NCI-H1436 (cell line): ENCODE measurements at places on chromosomes 3 and 15.

DNA sequence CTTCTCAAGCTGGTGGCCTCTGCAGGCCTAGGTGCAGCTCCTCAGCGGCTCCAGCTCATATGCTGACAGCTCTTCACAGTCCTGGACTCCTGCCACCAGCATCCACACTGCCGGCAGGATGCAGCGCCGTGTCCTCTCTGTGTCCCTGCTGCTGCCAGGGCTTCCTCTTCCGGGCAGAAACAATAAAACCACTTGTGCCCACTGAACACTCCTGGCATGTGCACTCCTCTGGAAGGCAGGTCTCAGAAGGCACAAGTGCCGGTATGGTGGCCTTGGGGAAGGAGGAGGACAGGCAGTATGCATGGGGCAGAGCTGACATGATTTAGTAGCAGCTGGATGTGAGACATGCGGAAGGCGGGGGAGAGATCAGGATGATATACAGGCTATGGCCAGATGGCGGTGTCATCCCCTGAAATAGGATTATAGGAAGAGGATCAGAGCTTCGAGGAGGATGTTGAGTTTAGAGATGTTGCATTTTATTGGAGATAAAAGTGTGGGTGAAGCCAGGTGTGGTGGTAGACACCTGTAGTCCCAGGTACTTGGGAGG lies 7.5 kb upstream of the MAN2A2 start:
- no peak for DNase-seq

DNA sequence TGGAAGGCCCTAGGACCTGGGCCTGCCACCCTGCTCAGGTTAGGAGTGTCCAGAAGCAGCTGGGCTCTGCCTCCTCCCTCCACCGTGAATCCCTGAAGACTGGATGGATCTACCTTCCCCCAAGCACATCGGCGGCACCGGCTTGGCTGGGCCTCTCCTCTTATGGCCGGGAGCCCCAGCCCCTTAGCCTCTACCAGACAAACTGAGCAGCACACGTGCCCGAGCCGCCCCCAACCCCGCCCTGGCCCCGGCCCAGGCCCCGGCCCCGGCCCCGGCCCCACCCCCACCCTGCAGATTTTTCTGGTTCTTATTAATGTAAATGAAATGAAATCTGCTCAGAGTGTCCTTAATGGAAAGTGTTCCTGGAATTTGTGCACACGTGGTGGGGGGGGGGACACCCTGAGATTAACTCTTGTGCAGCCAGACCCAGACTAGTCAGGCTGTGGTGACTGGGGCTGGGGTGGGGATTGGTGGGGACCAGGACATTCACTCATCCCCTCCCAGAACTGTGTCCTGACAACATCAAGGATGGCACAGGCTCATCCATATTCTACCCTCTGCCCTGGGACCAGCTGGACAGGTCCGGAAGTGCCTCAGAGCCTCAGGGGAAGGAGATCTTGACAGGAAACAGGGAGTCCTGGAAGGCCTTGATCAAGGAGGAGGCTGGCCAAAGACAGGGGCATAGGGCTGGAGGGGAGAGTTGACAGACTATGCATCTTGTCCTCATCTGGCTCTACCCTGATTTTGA lies 30.9 kb upstream of the SEMA3F start:
- no peak for DNase-seq

GRCh38 chr3:41111011-41111410 lies 88.3 kb upstream of the CTNNB1 start:
- DNase-seq: no peak

DNA sequence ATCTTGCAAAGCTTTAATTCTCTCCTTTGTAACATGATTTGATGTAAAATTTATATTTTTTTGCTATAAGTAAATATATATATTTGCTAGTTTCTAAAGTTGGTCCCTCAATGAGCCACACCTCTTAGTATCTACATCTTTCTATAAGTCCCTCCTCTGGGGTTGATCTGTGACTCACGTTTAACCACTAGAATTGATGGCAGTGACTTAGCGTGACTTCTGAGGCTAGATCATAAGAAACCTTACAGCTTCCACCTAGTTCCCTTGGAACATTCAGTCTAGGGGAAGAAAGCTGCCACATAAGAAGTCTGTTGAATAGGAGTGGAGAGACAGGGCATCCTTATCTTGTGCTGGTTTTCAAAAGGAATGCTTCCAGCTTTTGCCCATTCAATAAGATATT lies 56.6 kb upstream of the TNIK start:
- DNase-seq: no peak

DNA sequence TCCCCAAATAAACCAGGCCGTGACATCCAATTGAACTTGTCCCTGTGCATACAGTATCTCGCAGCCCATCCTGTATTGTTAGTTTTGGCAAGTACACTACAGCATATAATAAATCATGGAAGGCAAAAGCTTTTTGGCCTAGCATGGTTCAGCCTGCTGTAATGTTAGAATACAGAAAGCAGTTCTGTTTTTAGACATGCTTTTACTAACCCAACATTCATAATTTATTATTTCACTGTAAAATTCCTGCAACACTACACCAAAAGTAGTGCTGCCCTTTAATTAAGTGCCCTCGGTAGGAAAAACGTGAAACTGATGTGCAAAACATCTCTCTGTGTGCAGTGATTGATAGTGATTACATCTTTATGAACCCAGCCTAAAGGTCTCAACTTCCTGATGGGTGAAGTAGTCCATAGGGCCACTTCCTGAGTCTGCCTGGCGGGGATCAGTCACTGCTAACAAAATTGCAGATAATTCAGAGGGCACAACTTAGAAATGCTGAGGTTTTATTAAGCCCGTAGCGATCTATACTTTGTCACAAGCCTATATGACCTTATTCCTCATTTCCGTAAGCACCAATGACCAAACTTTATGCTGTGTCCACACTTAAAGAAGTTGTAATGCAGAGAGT lies 227.8 kb downstream of the CDIN1 start:
- no peak for DNase-seq

- DNase-seq: no peak
Observed at GRCh38 chr15:68418611-68419161, 13.3 kb downstream of the ITGA11 start.

DNA sequence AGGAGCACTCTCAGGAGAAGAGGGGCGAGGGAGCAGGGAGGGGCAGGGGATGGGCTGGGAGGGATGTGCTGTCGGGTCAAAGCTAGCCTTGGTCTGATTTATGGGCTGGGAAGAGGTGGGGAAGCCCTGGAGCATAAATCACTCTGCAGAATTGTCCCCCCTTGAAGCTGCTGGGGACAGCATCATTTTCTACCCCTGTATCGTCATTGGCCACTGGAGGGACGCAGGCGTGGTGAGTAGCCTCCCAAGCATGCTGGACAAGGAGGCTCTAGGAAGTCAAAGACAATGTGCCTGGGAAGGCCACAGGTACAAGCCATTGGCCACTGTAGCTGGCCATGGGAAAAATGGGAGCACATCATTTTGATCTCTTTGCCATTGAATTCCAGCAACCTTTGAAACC lies 175.5 kb upstream of the CTDSPL start:
- no peak for DNase-seq

GRCh38 chr3:38985581-38985980 lies 66.2 kb downstream of the SCN11A start:
- no peak for DNase-seq

DNA sequence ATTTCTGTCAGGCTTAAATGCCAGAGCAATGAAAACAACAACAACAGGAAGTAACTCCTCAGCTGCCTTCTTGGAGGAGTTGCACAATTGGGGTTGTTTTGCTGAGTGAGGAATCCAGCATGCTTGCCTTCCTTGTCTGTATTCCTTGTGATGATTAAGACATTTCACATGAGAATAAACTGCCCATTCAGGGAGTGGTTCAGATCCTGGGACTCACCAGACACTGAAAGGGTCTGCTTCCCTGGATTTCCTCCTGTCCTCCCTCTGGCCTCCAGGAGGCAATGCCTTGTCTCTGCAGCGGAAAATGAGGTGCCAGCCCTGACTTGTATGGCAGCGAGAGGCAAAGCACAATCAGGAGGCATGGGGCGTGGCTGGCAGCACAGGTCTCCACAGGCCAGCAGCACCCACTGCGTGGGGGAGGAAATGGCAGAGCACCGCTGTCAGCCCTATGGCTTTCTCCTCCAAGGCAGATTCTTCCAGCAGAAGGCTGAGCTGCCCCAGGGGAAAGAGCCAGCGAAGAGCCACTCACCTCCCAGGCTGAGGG lies 41.5 kb downstream of the RBP2 start:
- no peak for DNase-seq

GRCh38 chr15:74788042-74788682 lies 6.3 kb downstream of the CSK start:
- DNase-seq: no peak

DNA sequence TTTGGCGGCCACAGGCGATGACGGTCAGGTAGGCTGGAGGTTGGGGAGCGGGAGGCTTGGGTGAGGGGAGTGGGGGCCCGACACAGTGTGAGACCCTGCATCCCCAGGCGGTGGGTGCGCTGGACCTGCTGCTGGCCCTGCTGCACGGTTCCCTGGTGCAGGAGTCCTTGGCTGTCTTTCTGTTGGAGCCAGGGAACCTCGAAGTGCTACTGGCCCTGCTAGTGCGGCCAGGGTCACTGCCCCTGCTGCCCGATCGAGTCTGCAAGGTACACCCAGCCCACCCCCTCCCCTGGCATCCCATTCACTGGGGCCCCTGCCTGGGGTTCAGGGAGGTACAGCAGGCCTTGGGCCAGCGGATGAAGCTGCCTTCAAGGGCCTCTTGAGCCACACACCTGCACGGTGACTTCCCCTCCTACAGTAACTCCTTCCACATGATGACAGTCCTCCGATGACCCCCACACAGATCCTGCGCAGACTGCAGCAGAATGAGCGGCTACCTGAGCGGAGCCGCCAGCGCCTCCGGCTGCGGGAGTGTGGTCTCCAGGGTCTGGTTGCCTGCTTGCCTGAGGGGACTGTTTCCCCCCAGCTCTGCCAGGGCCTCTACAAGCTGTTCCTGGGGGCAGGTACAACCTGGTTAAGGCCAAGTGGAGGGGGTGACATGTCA lies 19.5 kb downstream of the NBEAL2 start:
- DNase-seq: no peak

DNA sequence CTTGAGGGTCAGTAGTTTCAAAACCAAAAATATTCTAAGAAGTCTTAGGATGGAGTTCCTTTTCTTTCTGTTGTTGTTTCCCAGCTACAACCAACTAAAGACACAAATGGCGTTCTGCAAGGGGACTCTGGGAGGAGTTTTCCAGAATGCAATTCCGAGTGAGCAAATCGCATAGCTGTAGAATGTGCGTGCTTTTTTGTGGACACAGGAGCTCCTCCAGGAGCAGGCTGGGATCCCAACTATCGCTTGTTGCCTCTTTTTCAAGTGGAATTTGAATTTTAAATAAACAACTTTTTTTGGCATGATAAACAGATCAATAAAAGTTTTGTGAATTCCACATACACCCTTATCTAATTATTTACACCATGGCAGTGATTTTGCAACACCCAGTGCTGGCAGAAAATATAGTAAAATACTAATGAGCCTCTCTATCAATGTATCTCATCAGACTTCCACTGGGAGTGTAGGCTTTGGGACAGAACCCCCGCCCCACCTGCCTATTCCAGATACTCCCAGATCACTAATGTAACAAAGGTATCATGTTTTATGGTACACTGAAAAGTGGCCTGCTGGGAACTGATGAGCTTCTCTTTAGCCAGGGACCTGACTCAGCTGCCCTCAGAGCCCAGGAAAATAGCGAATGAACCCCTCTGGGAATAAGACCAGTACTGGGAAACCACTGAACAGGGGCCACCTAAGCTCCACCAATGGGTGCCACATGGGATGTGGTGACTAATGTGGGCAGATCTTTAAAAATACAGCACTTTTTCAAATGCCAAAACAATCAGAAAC lies 66.4 kb downstream of the LMCD1 start:
- no peak for DNase-seq

GRCh38 chr3:39279745-39280517 lies at the start of gene CX3CR1:
CX3CR1 (minus strand) TSS chr3:39280036; CDS start chr3:39266509, 13,527 bp downstream.
- no peak for DNase-seq

GRCh38 chr3:73601011-73601410 lies 23.7 kb downstream of the PDZRN3 start:
- no peak for DNase-seq

DNA sequence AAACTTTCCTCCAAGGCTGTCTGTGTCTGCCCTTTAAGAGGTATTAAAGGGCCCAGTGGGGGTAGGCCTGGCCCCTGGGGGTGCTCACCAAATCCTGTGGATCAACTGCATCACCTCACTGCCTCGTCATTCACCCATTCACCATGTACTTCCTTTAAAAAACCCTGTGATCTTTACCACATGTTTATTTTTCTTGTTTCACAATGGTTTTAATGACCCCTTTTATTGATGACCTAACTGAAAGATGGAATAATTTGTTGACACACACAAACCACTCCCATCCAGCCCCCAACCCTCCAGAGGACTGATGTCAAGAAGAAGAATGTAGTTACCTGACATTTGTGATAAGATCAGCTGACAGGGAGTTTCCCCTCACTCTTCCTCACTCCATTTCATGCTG lies 40.8 kb downstream of the KCNAB1 start:
- DNase-seq: no peak

DNA sequence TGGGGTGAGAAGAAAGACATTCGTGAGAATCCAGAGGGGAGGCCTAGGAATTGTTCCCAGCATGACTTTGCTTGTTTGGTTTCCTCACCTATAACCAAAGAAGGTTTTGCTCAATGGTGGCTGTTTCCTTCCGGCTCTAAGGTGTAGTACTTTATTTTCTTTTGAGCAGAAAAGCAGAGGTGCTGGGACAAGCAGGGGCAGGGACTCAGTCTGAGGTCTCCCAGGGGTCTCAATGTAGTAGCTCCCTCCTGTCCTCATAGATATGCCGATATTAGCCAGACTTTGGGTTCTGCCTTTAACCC lies 41.6 kb downstream of the ZBTB38 start:
- no peak for DNase-seq

DNA sequence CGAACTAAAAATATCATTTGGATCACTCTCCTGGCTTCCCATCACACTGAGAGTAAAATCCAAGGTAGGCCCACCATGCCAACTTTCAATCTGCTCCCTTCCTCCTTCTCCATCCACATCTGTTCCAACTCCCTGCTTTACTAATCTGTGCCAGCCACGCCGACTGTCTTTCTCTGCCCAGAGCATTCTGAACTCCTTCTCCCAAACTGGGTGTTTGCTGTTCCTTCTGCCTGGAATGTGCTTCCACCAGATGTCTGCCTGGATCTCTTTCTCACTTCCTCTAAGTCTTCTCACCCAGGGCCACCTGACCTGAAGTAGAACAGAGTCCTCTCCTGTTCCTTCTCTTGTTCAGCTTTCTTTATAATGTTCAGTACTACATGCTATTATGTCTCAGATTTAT lies 5.6 kb upstream of the ARL8B start:
- DNase-seq: no peak

DNA sequence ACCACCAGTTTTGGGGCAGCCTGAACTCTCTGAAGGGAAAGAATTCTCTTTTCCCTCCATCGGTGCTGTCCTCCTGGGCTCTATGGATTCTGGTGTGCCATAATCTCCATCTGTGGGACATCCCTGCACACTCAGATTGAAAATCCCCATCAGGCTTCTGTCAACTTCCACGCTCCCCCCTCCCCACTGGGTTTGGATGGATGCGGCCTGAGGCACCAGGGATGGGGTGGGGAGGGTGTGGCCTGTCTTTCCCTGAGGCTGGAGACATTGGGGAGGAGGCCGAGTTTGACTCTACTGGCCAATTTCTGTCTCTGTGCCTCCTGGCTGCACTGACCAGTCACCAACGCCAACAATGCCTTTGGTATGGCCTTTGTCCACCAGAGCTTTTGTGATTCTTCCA lies 16.3 kb upstream of the FBLN2 start:
- no peak for DNase-seq
